Stimulated activated CD4-positive, alpha-beta T cell treated with anti-CD3 and anti-CD28 coated beads, TNF-alpha, amount 100 ng/mL, for 1 hour (primary cell): ENCODE measurements at places on chromosomes 16 and 17.

DNA sequence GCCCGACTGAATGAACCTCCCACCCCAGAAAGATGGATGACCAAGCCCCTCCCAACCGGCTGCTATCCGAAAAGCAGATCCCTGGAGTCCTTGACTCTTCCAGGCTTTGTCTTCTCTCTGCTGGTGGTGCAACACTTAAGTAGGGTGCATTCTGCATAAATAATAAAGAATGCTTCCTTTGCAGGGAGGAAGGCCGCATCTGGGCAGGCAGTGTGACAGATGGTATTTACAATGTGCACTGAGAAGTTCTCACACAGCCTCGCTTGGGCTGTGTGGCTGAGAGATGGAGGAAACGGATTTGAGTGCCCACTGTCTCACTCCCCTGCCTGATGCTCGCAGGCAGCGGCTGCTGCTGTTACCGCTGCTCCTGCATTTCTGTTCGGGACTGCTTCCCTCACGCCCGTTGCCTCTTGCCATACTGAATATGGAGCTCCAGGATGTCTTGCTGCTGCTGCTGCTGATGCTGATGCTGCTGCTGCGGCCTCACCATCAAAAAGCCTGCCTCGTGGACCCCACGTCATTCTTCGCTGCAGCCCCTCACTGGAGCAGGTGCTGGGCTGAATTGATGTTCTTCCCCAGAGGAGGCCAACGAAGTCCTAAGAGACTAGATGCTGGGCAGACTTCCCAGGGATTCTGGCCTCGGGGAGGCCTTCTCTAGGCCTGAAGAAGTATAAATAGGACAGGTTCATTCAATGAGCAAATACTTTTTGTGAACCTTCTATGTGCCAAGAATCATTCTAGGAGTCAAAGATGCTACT lies 7.1 kb upstream of the RHBDL3 start:
- DNase-seq = no peak

DNA sequence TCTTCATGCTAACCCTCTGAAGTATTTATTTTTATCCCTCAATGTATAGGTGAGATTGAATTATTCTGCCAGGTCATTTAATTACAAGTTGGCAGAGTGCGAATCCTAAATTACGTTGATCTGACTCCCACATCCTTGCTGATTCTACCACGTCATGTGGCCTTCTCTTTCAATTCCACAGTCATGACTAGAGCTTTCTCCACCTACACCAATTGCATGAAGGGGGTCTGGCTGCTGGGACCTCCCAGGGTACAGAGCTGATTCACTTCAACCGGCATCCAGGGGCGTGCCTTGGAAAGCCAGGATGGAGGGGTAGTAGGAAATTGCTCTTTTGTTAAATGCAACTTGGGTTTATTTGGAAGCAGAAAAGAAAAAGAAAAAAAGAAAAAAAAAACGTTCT lies 41.1 kb upstream of the CDH13 start:
- DNase-seq = no peak

- DNase-seq = no peak
Observed at GRCh38 chr16:67580202-67580601, 17.9 kb downstream of the CTCF start.

GRCh38 chr16:80807906-80808305 lies 3.5 kb upstream of the CDYL2 start:
- DNase-seq = no peak

DNA sequence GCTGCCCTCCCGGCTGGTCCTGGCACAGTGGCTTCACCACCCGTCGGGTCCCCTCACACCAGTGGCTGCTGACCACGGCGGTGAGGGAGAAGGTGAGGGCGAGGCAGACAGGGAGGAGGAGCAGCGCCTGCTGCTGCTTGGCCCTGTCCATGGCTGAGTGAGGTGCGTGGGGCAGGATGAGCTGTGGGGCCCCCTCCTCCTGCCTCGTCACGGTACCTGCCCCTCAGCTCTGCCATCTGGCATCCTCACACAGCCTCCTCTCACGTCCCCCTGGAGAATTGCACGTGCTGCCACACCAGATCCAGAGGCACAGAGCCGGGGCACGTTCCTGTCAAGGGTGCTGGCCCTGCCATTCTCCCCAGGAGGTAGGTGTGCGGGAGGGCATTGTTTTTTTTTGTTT lies at the start of gene GSG1L2:
Gene GSG1L2, minus strand, starts transcription at position 159 of the 400 bp plus-strand sequence. Its CDS starts 8 bp downstream, at position 151.
- no peak for DNase-seq
